ENCODE measurements at places on chromosomes 2 and 18.

DNA sequence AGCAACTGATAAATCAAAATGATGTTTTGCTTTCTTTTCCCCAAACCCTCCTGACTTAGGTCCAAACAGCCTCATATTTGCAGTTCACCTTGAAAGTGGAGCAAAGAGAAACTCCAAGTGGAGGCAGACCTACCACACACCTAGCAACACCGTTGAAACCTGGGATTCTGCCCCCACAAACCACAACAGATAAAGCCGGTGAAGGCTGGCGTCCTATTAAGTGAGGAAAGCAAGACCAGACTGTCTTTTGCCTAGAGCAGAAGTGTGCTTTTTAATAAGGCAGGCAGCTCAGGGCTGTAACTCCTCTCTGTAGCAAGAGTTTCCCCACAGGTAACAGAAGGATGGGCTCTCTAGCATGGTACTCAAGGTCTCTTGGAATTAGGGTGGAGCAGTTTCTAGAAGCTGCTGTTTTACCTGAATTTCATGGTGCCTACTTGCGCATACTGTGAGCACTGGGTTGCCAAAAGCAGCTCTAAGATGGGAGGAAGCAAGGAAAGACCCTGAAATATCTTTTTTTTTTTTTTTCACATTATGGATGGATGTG, 336.9 kb downstream of the BCL11A start:
- DNase-seq, result no peak

DNA sequence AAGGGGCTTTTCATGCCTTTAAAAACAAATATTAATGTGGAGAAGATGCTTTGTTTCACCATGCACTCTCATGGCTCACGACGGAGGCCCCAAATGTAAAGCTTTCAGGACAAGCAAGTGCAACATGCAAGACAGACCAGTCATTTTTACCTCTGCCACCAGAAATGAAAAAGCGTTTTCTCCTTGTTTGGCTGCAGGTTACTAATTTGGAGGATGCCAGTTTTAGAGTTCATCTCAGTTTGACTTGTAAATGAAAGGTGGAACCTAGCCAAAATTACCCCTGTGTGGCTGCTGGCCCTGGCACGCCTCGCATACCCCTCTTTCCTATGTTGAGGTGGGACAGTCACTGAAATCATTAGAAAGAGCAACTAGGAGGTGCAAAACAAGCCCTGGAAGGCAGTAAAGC, 138.6 kb downstream of the BCL2 start:
- DNase-seq, result no peak

GRCh38 chr2:150474326-150475074, 13.0 kb downstream of the RND3 start:
- DNase-seq, result no peak

GRCh38 chr18:10265560-10266333, 188.7 kb upstream of the APCDD1 start:
- DNase-seq, result no peak

- no peak for DNase-seq
Measured at GRCh38 chr2:68151037-68151436, 6.7 kb upstream of the PNO1 start.

- DNase-seq, result no peak
Measured at GRCh38 chr2:12538138-12538694, 178.5 kb upstream of the TRIB2 start.

- DNase-seq, result no peak
Measured at GRCh38 chr2:238260883-238261282, 21.0 kb upstream of the HES6 start.

DNA sequence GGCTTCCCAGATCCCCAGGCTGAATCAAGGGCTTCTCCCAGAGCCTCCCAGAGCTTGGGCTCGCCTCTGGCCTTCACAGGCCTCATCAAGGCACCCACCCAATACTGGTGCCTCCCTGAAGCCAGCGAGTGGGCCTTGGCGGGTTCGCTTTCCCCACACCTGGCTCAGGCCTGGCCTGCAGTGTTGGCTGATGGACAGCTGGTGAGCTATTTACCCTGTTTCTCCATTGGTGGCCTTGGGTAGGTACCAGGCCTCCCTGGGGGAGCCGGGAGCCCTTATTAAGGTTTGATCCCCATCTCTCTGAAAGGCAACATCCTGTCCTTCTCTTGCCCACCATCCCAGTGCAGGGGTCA, 18.2 kb upstream of the DUSP2 start:
- DNase-seq, result no peak

GRCh38 chr2:11744631-11745394, 1.6 kb upstream of the LPIN1 start:
- DNase-seq, result no peak

DNA sequence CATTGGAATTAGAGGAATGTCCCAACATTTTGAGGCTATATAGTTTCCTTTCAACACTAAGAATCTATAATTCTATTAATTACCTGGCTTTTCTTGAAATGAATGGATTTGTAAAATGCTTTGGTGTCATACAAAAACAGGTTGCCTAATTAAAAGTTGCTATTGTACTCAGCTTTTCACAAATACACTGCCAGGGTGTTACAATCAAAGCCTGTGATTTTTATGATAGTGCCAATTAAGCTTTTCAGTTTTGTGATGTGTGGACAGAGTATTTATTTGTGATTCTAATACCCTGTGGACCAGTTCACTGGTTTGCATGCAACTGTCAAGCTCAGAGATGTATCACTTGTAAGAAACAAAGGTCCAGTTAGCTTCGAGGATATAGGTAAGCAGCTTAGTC, 71.8 kb downstream of the NAB1 start:
- DNase-seq, result no peak

GRCh38 chr2:75140288-75140687, 59.0 kb downstream of the TACR1 start:
- DNase-seq, result no peak

GRCh38 chr2:155653176-155653575, 679.3 kb downstream of the NR4A2 start:
- no peak for DNase-seq

DNA sequence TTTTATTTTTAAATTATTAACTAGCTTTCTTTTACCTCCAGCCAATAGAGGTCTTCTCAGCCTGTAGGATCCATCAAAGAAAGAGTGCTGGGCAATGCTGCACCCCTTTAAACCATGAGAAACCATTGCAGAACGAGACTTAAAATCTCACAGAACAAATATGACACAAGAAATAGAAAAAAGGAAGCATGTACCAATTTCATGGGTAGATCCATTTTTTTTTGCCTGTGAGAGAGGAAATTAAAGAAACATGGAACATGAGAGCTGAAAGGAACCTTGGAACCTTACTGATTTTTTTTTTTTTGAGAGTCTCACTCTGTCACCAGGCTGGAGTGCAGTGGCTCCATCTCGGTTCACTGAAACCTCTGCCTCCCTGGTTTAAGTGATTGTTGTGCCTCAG, 14.0 kb downstream of the HRH4 start:
- DNase-seq, result no peak

- DNase-seq, result no peak
Measured at GRCh38 chr2:191486584-191487320, 191.2 kb upstream of the NABP1 start.

DNA sequence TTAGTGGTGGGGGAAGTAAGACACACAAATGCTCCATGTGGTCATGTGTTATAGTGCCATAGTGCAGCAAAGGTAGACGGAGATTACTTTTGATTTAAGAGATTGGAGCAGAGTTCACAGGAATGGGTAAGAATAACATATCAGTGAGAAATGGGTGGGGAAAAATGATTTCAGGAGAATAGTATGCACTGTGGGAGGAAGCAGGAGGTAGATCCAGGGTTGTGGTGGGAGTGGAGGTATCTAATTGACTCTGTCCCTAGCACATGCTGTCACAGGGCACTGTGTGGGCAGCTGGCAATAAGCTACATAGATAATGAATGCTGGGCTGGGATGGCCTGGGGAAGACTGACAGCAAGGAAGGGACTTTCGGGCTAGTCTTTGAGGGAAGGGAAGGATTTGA, 65.3 kb downstream of the STAT1 start:
- DNase-seq, result no peak

DNA sequence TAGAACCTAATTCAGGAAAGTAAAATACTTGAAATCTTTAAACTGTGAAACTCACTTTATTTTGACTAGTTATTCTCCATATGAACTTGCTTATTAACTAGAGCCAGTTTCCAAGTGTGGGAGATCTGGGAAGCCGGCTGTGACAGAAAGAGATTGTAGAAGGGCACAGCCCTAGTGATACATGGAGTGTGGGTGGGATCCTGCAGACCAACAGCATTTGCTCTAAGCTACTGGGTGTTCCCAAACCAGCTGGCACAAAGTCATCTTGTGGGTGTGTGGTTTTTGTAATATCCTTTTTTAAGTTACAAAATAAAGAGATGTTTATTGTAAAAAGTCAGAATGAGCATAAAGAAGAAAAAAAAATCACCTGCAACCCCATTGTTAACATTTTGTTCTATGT, 3.4 kb downstream of the DUSP19 start:
- no peak for DNase-seq

DNA sequence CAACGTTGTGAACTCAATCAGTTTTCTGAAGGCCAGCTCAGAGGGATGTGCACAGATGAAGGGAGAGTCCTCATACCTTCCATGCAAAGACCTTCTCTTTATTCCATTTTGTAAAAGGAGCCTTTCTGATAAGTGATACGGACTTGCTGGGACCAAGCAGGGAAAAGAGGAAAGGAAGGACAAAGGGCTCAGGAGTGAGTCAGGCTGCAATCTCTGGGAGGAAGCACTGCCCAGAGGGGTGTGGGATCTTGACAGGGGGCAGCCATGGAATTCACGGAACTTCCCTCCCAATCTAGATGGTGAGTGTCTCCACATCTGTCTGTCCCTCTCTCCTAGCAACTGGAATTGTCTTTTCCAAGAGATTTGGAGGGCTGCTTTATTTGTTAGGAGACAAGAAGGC, 281.4 kb upstream of the CELF4 start:
- no peak for DNase-seq

DNA sequence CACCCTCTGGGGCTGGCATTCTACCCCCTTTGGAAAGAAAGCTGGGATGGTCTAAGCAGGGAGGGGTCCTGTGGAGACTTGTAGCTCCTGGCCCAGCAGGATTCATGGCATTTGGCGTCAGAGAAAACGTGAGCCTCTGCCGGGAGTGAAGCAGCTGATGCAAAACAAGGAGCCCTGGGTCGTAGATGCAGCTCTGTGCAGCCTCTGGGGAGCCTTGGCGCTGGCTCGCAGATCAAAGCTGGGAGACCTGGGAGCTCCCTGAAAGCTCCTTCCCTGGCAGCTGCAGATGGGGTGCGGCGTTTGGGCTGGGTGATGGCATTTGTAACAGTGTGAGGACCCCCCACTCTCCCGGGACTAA, 148.3 kb downstream of the KLHL29 start:
- DNase-seq, result no peak

DNA sequence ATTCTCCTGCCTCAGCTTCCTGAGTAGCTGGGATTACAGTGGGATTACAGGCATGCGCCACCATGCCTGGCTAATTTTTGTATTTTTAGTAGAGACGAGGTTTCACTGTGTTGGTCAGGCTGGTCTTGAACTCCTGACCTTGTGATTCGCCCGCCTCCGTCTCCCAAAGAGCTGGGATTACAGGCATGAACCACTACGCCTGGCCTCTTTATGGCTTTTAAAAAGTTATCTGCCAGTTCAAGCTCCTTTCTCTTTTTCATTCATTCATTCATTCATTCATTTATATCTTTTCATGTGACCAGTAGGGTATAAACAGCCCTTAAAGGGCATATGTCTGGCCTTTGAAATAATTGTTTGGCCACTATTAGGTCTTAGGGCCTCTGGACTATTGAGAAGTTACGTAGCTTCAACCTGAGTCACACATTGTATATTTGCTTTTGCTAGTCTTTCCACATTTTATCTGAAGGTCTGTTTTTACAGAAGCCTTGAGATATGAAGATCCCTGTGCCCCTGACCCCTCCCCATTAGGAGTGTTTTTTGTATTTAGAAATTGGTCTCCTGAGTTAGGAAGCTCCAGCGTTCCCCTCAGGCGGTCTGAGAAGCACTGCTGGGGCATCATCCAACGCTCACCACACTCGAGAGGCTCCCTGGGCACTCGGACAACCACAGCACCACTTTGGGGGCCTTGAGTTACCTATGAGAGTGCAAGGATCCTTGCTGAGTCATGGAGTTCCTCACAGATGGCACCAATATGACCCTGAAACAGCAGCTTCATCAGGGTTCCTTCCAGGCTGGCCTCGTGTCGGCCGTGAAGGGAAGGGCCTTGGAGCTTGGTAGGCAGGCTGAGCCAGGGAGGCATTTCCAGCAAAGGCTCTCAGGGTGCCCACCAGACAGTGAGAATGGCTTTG, 21.8 kb downstream of the FZD5 start:
- no peak for DNase-seq

- no peak for DNase-seq
Measured at GRCh38 chr2:40220177-40220925, 231.5 kb downstream of the SLC8A1 start.

DNA sequence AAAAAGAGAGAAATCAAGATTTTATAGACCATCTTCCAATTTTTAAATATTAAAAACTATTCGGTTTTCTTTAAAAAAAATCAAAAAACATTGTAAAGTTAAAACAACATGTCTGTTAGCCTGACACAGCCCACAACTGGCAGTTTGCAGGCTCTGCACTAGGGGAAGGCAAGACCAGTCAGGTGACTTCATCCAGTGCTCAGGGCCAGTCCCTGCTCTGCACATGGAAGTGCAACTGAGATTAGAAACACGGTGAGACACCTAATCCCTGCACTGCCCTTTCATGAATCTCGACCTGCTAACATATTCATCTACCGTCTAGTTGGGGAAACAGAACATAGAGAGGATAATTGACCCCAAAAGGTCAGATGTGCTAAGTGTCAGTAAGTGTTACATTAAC, 135.2 kb downstream of the BARD1 start:
- no peak for DNase-seq

DNA sequence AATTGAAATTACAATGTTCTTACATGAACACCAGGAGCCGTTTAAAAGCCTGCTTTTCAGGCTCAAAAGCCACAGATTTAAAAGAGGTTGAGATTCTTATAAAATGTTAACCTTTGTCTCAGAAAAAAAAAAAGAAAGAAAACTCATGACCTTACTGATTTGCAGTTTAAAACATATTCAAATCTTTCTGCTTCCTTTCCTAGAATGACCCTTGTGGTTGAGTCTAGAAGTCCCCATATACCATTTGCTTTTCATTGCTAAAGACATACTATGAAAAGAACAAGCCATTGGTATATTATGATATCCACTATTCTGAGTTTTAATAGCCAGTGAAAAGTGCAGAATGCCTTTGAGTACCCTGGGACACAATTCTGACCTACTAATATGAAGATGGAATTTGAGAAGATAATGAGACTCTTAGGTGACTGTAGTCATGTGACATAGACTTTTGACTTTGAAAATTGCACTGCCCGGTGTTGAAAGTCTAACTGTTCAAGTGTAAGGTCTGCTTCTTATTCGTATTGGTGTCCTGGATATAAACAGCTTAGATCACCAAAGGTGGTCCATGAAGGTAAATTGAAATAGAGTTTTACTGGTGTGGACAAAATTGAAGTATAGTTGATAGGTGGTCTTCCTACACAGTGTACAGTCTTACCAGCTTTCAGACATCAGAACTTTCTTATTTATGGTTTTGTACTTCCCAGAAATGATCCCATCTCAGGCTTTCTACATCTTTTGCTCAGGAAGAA, 117.0 kb downstream of the DOCK10 start:
- DNase-seq, result no peak

DNA sequence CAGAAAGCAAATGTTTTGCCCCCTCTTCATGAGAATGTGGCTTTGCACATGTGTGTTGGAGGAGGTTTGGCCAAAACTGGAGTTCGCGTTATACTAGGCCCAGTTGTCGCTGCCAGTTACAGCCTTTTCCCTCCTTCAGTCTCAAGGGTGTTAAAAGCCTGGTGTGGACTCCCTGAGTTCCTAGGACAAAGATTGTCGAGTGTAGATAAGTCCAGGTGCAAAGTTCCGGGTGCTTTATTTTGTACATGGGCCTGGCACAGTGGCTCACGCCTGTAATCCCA, 542 bp upstream of the RNF103 start:
- no peak for DNase-seq

GRCh38 chr2:20428717-20429490, 18.0 kb upstream of the RHOB start:
- DNase-seq, result no peak

All from activated T-helper 9 cell treated with anti-CD3 and anti-CD28 coated beads, Interleukin-2, amount 50 U/mL, for 16 hours (primary cell).